ENCODE measurements at places on chromosomes 1 and 21.

DNA sequence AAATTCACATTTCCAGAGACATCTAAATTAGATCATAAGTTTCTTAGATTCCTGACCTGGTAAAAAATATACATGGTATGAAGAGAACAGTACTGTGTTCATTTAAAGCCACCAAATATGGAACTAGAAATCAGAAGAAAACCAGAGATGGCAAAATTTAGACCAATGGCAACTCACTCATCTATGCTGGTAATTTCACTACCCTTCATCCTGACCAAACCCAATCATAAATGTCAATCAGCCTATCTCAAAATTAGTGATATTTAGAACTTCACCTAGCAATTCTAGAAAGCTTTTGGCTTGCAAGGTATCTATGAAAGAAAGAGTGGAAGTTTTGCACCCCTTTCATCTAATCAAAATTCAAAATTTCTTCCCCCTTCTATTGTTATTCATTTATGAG, 107.7 kb downstream of the NIBAN1 start:
- DNase-seq, result no peak

DNA sequence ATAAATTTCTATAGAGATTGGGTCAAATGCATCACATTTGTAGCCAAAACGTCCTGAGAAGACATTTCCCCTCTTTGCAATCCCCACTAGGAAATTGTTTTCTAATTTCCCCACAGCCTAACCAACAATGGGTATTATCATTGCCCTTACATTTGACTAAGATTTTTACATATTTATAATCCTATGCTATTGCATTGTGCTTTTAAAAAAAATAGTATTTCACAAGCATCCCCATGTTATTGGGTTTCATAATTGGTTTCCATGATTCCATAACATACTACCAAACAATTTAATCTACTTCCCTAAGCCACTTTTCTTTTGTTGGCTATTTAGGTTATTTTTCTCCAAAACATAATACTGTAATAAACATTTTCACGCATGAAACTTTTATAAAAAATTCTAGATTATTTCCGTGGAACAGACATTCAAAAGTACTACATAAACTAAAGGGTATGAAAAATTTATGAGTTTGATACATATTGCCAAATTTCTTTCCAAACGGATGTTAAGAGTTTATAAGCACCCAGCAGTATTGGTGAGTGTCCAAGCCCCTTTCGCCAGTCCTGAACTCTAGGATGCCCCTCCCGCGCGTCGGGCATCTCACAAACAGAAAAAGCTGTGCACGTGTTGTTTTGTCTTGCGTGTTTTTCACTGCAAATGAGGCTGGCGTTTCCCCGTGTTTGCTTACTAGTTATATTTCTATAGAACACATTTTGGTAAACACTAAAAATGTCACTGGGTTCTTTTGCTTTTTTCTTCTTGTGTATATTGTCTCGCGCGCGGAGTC, 2.0 kb upstream of the LHX4 start:
- DNase-seq, result no peak

DNA sequence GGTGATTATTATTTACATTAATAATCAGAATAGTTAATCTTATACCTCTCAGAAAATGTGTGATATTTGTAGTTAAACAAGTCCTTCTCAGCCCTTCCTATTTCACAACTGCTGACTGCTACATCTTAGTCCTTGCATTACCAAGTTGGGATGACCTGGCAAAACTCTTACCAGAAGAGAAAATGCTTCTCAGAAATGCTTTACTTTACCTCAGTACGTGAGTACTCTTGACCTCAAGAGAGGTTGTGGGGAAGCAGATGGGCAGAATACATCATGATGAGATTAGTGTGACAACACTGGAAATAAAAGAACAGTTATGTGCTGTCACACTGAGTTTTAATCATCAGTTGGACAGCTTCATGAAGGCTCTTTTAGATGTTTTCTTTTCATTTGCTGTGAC, 16.2 kb downstream of the CFAP126 start:
- no peak for DNase-seq

GRCh38 chr1:223844787-223845036, 1.0 kb downstream of the TP53BP2 start:
- peak; percentile 30 for DNase-seq

DNA sequence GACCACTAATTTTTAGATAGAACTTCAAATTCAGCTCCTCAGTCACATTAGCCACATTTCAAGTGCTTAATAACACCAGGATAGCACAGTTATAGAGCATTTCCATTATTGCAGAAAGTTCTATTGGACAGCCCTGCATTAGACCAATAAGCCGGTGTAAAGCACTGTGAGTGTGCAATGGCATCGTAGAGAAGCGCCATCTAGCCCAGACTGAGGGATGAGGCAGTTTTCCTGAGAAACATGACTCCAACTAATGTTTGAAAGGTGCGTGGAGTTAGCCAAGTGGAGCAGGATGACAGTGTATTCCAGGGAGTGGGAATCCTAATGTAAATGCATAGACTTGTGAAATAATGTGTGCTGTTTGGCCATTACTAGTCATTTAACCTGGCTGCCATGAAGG, 7.7 kb downstream of the RPE65 start:
- no peak for DNase-seq

DNA sequence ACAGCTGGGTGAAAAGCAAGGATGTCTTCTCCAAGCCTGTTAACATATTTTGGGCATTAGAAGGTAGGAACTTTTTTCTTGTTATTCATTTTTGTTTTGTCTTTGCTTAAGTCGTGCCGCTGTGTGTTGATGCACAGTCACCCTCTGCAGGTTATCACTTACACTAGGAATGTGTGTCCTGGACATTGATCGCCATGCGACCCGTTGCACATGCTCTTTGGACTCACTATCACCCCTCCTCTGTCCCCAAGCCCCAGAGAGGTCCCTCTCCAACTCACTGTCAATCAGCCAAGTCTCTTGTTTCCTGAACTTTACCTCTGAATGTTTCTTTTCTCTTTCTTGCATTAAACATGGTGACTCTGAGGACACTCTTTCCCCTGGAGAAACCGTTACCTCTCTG, 40.0 kb upstream of the CD101 start:
- no peak for DNase-seq

DNA sequence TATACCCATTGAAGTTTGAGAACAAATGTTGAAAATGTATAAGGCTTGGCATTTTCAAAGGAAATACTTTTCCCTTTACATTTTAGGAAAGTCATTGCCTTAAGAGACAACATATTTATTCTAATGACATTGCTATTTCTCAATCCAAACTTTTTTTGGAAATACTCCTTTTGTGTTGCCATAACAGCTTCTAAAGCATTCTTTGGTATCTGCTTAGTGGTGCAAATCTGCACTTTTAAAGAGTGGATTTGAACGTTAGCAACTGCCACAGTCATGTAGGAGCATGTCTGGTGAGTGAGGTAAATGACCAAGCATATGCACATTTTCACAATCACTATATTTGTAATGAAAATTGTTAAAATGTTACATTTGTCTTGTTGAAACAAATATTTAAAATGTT, 124.4 kb upstream of the GORAB start:
- DNase-seq, result no peak

GRCh38 chr1:109482242-109482641, 1.5 kb upstream of the ATXN7L2 start:
- DNase-seq, result no peak

GRCh38 chr1:58162952-58163550, 383.5 kb downstream of the OMA1 start:
- DNase-seq, result no peak

- no peak for DNase-seq
Observed at GRCh38 chr1:230839173-230839572, 29.1 kb downstream of the C1orf198 start.

- DNase-seq, result no peak
Observed at GRCh38 chr1:110605901-110606656, at the start of gene KCNA2. Gene KCNA2 (minus strand): TSS chr1:110606358. CDS start chr1:110604782, 1,576 bp downstream.

DNA sequence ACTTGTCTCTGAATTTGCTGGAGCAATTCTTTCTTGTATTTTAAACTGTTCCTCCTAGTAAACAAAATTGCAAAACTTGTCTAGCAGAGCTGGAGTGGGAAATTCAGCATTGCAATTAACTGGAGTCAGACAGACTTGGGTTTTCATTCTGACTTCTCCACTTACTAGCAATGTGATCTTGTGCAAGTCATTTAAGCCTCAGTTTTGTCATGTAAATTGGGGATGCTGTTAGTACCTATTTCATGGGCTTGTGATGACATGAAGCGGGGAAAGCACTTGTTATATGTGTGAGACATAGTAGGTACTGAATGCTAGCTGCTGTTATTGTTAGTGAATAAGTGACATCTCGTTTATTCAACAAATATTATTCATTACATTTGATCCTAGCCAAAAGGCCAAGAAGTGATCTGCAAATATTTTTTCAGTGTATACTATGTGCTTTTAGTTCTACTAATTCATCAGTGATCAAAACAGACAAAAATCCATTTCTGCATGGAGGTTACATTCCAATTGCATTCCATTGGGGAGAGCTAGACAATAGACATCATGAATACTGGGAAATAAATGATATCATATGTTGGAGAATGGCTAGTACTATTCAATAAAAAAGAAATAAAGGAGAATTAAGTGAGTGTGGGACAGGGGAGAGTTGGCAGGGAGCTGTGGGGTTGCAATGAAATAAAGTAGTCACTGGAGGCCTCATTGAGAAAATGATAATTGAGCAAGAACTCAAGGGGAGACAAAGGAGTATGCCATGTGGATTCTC, 47.1 kb downstream of the CACHD1 start:
- DNase-seq, result no peak

- DNase-seq, result no peak
Observed at GRCh38 chr1:150160964-150161621, 11.4 kb downstream of the PLEKHO1 start.

GRCh38 chr1:39926343-39926793, 24.7 kb upstream of the MYCL start:
- no peak for DNase-seq

DNA sequence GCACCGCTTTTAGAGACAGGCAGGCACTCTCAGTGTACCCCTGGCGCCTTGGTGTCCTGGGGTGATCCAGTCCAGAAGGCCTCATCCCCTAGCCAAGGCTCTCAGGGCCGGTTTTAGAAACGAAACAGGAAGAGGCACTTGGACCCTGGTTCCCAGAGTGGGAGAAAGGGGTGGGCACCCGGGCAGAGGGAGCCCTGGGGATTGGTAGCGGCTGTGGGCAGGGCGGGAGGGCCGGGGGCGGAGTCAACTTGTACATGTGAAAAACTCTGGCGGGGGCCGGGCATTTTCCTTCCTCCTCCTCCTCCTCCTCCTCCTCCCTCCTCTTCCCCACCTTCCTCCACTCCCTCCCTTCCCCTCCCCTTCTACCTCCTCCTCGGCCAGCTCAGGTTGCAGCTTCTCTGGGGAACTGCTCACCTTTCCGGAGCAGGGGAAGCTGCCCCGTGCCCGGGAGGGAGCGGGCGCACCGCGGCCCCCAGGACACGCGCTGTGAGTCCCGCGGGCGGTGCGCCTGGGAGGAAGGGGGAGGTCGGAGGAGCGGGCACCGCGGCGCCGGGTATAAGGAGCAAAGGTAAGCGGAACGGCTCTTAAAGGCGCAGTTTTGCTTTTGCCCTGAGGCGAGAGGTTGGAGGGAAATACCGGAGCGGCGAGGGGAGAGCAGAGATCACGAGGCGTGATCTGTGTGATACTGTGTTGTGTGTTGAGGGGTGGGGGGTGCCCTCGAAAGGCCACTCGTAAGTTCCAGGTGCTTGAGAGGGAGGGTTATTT, at the start of gene CDK18:
Gene CDK18 (plus strand): TSS at position 359 of the 765 bp plus-strand sequence. CDS start 18,499 bp downstream, outside the sequence.
- no peak for DNase-seq

DNA sequence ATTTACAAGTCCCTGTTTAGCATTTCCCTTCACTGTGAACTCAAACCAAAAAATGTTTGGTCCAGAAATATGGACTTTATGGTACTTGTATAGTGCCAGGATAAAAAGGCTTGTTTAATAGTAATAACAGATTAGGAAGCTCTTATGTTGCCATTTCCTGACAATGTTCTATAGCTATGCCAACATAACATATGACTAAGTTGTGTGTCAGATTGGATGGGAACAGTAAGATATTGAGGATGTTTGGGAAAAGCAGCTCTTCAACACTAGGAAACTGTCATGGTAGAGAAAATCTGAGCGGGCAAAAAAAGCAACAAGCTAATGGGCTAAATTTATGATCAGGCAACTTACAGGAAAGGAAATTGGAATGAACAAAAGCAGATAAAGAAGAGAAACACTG, 287.1 kb upstream of the ADGRL4 start:
- no peak for DNase-seq

GRCh38 chr1:56409112-56409691, 170.2 kb downstream of the PLPP3 start:
- no peak for DNase-seq

DNA sequence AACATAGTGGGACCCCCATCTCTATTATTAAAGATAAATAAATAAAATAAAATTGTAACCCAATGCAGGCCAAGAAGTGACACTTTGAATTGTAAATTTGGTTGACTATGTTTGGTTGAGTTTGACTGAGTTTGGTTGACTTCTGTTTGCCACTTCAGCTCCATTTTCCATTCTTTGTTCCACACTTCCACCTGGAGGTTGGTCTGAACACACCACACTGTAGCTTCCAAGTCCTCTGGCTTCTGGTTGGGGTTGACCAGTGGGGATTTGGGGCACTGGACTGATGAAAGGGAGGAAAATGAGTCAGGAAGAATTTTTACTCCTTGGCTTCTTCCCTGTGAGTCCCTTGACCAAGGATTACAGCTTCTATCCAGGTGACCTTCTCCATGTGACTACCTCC, 40.6 kb upstream of the DIPK1A start:
- no peak for DNase-seq

DNA sequence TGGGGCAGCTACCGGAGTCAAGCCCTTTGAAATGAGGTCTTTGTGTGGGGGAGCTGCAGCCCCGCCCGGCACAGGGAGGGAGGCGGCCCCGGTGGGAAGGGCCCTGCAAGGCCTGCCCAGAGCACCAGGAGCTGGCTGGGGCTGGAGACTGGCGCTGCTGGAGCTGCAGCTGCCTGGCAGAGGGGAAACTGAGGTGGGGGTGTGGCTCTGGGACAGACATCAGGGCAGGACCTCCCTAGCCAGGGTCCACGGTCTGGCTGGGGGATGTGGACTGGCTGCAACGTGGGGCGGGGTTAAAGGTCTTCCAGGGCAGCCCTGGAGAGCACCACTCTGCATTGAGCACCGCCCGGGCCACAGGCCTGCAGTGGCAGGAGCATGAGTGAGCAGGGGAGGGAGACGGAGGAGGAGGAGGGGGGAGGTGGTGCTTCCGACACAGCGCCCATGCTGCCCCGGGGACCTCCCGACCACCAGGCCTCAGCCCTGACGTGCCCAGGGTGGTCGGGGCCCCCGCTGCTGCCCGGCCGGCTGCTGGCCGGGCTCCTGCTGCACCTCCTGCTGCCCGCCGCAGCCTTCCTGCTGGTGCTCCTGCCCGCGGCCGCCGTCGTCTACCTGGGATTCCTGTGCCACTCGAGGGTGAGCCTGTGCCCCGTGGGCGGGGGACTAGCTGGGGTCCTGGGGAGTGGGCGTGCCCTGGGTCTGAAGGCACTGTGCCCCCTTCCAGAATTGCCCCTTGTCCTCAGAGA, 4.8 kb upstream of the ANKRD65 start:
- DNase-seq, result no peak

DNA sequence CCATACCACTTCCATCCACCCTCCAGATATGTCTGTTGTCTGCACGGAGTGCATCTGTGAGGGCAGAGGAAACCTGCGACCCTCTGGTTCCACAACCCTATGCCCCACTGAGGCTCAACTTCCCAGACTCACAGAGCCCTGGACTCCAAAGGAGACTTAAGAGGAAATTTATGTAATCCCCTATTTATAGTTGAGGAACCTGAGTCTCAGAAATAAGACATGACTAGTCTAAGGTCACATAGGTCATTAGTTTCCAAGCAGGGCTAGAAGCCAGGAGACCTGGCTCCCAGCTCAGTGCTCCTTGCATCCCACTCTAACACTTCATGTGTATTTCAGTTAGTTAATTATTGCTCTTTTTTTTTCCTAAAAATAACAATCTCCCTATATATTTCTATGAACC, 15.7 kb upstream of the LEMD1 start:
- no peak for DNase-seq

GRCh38 chr1:109250454-109251276, 1.3 kb downstream of the CELSR2 start:
- DNase-seq, result no peak

Data from stimulated activated CD8-positive, alpha-beta memory T cell treated with anti-CD3 and anti-CD28 coated beads, Interleukin-15, amount 100 ng/mL, for 24 hours (primary cell).